ENCODE measurements at places on chromosomes 7 and 10.

DNA sequence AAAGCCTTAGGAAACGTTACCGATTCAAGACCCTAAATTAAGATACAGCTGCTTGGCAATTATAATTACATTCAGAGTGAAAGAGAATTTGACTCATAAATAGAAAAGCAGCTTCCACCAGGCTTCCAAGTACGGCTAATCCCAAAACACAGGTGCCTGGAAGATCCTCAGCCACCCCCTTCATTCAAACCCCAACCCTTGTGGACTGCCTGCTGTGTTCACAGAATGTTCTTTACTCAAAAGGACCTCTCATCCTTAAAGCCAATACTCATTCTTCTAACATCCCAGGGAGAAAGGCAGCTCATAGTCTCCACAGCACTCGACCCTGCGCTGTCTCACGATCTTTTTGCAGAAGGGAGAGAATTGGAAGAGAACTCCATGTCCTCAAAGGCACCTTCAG is 32.9 kb downstream of the RNF32 start:
- DNase-seq, result no peak

DNA sequence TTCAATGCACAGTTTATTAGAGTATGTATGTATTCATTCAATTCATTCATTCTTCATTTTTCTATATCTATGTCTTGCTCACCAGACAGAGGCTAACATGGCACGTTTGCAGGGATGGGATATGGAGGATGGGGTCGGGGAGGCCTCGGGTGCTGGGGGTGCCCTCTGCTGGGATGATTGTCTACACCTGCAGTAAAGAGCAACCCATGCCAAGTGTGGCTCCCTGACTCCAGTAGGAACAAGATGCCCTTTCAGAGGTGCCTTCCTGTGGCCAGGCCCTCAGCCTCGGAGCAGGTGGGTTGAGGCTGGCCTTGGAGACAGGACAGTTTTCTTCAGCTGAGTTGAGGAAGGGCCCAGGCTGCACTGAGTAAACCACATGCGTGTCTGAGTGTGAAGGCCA is 157.2 kb downstream of the SH2D4B start:
- DNase-seq, result no peak

- DNase-seq, result peak; percentile 71
These were observed 86.8 kb upstream of the KMT2C start for GRCh38 chr7:152522571-152523067.

DNA sequence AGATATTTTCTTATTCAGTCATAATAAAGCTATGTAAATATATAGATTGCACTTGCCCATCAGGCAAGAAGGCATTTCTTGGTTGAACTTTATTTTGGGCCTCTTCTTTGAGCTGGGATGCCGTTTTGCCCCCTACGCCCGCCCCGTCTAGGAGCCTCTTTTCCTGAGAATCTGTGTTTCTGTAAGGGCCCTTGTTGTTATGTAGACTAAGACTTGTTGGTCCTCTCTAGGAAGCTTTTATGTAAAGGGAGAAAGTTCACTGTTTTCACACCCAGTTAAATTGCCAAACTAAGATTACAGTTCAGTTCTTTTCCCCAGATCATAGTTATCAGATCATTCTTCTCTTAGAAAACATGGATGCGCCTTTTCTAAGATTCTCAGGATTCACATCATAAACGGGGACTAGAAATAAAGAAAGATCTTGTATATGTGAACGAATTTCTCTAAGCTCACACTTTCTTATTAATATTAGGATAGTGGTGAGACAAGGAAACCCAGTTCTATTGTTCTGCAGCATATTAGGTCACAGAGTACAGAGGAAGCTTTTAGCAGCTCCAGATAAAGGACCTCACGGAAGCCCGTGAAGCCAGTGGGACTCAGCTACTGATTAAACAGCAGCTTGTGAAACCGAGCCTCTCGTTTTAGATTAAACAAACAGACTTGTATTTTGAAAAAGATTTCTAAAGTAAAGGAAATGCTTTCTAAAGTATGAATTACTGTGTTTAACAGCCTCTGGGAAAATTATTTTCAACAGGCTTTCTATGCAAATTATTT is 3.8 kb downstream of the LMTK2 start:
- DNase-seq, result peak; percentile 70

GRCh38 chr10:74433595-74433956 is 282.6 kb downstream of the ADK start:
- no peak for DNase-seq

DNA sequence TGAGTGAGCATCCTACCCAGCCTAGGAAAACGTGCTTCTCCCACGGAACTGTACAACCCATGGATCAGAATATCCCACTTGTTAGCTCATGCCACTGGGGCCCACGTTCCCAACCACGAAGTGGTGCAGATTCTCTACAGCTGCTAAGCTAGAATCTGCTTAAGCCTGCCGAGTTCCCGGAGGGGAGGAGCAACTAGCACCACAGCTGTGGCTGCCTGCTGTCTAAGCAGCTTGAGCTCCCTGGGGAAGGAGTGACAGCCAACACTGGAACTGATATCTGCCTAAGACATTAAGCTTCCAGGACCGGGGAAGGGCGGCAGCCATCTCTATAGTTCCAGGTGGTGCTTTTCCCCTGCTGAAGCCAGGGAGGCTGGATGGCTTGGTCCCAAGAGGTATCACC is 334.7 kb upstream of the CHRM2 start:
- DNase-seq, result no peak

- DNase-seq, result peak; percentile 89
These were observed 754 bp downstream of the GSTO1 start for GRCh38 chr10:104255311-104255981.

DNA sequence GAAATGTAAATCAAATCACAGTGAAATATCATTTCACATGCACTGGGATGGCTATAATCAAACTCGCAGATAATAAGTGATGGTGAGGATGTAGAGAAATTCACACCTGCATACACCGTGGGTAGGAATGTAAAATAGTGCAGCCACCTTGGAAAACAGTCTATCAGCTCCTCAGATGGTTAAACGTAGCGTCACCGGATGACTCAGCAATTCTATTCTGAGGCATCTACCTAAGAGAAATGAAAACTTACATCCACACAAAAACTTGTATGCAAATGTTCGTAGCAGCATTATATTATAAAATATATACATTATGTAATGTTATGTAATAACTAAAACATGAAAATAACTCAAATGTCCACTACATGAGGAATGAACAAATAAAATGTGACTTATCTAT is 38.9 kb downstream of the SH3PXD2A start:
- DNase-seq, result no peak

GRCh38 chr7:89247207-89247606 is 451.7 kb upstream of the TEX47 start:
- no peak for DNase-seq

GRCh38 chr10:69780077-69780476 is 21.6 kb upstream of the COL13A1 start:
- no peak for DNase-seq

- DNase-seq, result no peak
These were observed 283.3 kb upstream of the SEMA3A start for GRCh38 chr7:84477786-84478478.

- peak; percentile 46 for DNase-seq
These were observed 26.1 kb downstream of the ENKUR start for GRCh38 chr10:24989867-24990266.

DNA sequence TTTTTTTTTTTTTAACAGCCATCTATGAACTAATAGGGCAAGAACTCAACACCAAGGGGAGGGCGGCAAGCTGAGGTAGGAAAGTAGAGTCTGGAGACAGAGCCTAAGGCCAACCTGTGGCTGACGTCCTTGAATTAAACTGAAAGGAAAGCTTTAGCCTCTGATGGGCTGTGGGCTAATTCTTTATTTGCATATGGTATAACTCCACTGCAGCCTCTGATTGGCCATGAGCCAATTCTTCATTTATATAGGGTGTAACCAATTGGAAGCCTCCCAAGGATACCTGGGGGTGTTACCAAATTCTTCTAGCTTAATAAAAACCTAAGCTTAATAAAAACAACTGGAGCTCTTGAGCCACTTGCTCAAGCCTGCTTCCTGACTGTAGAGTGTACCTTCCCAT is 10.3 kb downstream of the TYW1 start:
- DNase-seq, result no peak

DNA sequence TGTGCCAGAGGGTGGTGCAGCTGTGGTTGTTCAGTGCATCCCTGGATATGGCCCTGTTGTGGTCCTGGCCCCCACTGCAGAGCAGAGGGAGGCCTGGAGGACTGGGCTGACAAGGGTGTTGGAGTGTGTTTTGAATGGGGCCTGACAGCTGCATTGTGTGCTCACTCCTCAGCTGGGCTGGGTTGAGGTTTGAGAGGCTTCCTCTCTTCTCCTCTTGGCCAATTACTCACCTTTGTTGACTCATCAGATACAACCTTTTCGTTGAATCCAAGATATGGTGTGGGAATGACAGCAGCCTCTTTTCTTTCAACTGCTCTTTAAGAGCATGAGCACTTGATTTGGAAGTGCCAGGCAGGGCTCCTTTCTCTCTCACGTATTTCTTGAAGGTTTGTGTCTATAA is 228.5 kb upstream of the COBL start:
- DNase-seq, result no peak

GRCh38 chr10:44347609-44348400 is 37.1 kb downstream of the CXCL12 start:
- DNase-seq, result no peak

DNA sequence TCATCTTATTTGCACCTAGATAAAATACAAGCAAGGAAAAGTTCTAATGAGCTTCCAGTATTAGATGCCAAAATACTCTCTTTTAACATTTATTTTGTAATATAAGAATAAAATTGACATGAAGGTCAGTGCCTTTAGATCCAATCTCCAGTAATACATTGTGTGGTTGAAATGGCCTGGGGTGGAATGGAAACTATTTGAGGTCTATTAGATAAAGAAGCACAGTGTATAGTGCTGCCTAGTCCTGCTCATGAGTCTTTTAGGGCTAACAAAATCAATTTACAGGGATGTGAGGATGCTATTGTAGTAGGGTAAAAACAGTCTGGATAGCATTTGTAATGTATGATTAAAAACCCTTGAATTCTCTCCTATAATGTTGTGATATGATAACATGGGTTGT is 84.5 kb upstream of the ETV1 start:
- peak; percentile 12 for DNase-seq
